ENCODE measurements at places on chromosomes 12 and 14.

DNA sequence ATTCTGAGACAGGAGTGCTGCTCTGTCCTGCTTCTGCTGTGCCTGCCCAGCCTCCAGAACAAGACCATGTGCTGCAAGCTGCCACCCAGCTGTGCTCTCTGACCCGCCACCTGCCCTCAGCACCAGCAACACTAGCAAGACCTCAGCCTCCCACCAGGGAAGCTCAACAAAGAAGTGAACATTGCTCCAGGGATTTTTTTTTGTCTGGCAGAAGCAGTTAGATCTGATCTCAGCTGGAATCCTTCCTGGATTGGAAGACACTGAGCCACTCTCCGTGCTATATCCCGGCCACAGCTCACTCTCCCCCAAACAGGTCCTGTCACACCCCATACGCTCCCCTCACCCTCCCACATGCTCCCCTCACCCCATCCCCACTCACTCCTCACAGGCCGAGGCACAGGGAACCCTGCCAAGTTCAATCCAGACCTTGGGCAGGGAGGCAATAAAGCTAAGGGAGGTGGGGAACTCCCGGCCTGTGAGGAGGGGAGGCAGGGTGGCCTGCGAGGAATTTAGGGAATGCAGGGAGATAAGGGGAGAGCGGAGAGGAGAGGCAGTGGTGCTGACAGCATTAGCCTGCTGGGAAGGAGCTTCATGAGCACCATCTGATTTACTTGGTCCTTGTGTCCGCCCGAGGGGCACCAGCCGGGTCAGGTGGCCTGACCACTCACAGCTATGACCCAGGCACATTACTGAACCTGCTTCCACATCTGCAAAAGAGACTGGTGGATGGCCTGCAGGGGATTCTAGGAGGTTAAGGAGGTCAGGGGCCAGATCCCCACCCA is 29.7 kb downstream of the CCDC85C start:
- DNase-seq, result no peak

- no peak for DNase-seq
These were observed 9.9 kb downstream of the KMT2D start for GRCh38 chr12:49050507-49051372.

GRCh38 chr12:14473707-14474287 is 93.9 kb downstream of the PLBD1 start:
- DNase-seq, result no peak

DNA sequence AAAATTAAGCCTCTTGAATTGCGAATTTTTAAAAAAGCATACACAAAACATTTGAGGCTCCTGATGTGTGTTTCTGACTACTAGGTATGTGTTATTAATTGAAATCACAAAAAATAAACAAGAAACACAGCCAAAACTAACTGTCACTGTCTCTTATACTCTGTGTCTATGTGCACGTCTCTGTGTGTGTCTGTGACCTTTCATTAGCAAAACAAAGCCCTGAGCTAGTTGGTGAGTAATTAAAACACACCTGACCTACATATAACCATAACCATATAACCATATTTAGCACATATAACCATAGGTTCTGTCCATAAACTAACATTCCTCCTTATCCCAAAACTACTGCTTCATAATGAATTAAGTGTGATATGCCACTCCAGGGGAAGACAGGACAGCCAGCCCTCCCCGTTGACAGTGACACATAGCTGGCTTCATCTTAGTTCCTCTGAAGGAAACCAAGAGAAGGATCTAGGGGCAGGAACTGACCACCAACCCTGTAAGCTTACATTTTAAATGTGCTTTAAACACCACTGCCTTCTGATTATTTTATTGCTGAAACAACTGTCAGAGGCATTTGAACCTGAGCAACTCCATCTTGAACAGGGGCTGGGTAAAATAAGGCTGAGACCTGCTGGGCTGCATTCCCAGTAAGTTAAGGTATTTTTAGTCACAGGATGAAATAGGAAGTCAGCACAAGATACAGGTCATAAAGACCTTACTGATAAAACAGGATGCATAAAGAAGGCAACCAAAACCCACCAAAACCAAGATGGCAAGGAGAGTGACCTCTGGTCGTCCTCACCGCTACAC is 106.7 kb downstream of the PPP2R5E start:
- no peak for DNase-seq

DNA sequence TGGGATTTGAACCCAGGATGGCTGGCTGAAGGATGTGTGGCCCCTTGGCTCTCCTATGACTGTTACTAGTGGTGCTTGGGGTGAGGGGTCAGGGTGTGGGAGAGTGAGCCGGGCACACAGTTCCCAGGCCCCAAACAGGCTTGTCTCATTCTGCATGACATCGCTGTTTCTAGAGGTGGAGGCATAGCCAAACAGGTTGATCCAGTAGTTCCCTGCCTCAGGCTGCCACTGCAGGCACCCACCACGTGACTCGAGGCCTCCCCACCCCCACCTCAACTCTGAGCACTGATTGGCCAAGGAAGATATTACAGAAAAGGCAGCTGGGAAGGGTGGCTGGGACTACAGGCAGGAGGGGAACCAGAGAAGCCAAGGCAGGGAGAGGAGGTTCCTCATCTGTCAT is 102.6 kb downstream of the NCOR2 start:
- no peak for DNase-seq

- no peak for DNase-seq
These were observed 20.6 kb downstream of the FUT8 start for GRCh38 chr14:65433157-65433556.

DNA sequence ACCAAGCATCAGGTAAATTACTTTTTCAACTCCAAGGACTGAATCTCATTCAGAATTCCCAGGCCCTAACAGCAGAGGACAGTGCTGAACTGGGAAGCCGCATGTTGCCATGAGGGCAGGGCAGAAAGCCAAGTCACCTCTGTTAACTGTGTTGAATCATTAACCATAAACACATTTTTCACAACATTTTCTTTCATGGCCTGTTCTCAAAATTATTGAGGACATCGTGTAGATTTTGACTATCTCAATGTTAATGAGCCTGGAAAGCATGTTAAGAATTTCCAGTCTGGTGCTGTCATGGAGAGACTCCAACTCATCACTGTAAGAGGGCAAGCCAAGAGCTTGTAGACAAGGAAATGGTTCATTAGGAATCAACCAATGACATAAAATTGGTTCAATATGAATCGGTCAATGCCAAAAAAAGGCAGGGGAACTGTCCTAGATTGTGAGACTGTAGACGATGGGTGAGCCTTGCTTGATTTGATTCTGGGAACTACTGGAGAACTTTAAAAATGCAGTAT is 33.7 kb downstream of the CPM start:
- no peak for DNase-seq

DNA sequence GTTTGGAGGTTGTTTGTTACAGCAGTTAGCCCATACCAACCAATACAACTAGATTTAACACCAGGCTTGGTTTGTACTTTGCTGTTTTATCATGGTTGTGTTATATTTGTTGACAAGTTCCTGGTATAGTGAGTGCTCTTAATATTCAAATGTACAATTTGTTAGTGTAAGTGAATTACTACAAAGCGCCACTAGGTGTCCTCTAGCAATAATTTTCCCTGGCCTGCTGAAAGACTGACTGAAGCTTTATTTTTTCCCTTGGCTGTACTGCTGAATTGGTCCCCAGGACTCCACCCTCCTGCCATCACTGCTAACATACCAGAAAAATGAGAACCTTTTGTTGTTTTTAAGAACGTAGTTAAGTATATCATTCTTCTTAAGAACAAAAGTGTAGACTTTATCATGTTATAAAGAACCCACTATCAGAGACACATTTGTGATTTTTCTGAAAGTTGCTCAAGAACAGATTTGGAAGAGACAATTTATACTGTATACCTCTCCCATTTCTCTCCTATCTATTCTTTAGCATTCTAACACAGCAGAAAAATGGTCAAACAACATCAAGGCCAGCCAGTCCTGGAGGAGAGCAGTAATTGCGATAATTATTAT is 75.3 kb upstream of the FAR2 start:
- DNase-seq, result no peak

GRCh38 chr14:93548102-93548843 is 117.5 kb downstream of the UNC79 start:
- no peak for DNase-seq

DNA sequence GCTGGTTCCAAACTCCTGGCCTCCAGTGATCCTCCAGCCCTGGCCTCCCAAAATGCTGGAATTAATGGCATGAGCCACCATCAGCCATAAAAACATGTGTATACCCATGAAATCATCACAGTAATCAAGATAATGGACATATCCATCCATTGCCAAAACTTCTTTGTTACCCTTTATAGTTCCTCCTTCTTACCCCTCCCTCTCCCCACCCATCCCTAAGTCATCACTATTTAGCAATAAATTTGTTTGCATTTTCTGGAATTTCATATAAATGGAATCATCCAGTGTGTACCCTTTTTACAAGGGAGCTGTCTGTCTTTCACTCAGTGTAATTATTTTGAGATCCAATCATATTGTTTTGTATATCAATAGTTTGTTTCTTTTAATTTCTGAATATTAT is 42.4 kb downstream of the RPH3A start:
- no peak for DNase-seq

- no peak for DNase-seq
These were observed 34.2 kb upstream of the OTX2 start for GRCh38 chr14:56844406-56845002.

- DNase-seq, result no peak
These were observed 346 bp downstream of the SLC7A8 start for GRCh38 chr14:23183158-23183470.

GRCh38 chr14:97446087-97446486 is 648.9 kb downstream of the VRK1 start:
- no peak for DNase-seq

GRCh38 chr12:92488735-92489134 is 214.1 kb upstream of the PLEKHG7 start:
- DNase-seq, result no peak

- no peak for DNase-seq
These were observed 1.1 kb downstream of the CNTN1 start for GRCh38 chr12:40693207-40693821.

DNA sequence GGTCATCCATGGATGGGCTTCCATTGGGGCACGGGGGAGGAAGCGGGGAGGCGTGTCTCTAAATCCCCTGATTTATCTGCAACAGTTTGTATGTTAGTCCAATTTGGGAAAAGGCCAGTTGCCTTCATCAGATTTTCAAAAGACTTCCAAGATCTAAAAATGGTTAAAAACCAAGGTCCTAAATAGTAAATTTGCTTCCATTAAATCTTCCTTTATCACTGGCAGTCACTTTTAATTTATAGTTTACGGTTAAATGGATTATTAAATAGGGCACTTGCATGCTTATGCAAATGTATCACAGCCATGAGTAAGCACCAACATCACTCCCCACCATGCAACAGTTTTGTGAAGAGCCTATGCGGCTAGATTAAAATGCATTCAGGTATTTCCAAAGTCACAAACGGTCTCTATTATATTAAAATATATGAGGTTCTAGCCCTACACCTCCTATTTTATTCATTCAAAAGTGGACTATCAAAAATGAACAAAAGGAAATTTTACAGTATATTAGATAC is 108.2 kb upstream of the GPHB5 start:
- no peak for DNase-seq

- DNase-seq, result peak; percentile 99
These were observed at the start of gene YY1 for GRCh38 chr14:100238419-100239210. TSS of gene YY1 (plus strand) at chr14:100239144. CDS start at chr14:100239245, 101 bp downstream.

GRCh38 chr12:57724003-57724935 is 14.3 kb downstream of the AGAP2 start:
- DNase-seq, result no peak

- no peak for DNase-seq
These were observed 102.1 kb downstream of the MYRFL start for GRCh38 chr12:69927164-69927563.

GRCh38 chr14:103886304-103887169 is 39.2 kb upstream of the PPP1R13B start:
- DNase-seq, result no peak

- DNase-seq, result no peak
These were observed 120.3 kb downstream of the GARIN6 start for GRCh38 chr12:99767809-99768208.

GRCh38 chr12:67319936-67320335 is 50.8 kb downstream of the CAND1 start:
- no peak for DNase-seq
